ENCODE measurements at places on chromosomes 13 and 19.

DNA sequence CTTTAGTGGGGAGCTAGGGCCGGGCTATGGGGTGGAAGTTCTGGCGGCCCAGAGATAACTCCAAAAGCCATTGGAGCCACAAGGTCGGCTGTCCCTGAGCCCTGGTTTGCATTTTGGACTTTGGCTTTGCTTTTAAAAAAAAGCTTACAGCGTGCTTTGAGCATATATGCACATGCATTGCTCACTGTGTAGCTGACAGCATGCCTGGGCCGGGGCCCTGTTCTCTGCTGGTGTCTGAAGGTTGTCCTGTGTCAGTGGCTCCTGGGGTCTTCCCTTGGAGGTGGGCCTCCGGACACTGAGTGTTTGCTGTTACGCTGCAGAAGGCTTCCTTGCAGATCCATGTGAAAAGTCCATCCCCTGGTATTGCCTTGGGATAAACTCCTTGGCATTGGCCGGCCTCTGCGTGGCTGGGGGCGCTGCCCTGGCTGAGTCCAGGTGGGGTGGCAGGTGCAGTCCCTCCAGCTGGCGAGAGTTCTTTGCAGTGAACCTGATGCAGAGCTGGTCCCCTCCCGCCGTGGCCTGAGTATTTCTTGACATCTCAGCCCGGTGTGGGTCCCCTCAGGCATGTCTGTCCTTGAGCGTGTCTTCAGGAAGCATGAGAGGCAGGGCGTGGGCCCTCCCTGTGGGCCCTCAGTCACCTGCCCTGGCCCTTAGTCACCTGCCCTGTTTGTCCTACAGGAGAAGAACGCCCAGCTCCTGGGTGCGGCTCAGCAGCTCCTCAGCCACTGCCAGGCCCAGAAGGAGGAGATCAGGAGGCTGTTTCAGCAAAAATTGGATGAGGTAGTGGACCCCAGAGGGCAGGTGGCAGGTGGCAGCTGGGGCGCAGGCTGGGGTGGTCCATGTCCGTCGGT is 23.0 kb downstream of the PLEKHJ1 start:
- peaks cover 7% of the 10 kb centered on the region for H3K36me3 ChIP-seq
- H3K4me3 ChIP-seq = no peak overlapping the region
- no peak for DNase-seq
- H3K4me1 ChIP-seq = no peaks in the 10 kb centered on the region

DNA sequence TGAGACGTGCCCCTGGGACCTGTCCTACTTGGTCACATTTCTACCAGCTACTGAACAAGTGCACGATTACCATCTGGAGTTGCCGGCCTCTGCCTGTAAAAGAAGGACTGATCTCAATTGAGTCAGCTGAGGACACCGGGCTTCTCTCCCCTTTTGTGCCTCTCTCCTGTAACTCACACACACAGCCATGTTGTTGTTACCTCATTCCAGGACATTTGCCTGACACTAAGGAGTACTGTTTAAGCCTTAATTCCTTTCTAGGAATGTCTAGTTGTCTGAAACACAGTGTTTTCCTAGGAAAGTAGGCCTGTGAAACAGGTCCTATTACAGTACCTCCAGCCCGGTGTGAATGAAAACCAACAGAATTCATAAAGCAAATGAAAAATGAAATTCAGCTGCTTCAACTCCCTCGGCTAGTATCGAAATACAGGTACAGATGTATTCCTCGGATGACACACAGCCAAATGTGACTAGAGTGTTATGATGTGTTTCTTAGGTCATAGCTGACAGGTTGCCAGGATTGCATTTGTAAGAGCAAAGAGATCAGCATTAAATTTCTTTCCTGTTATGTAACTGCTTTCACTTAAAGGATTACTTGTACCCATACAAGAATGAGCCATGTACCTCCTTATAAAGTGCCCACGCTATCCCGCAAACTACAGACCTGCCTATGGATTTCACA is 152.0 kb upstream of the IRS2 start:
- no peaks in the 10 kb centered on the region for H3K27me3 ChIP-seq
- H3K36me3 ChIP-seq = no peaks in the 10 kb centered on the region
- no peaks in the 10 kb centered on the region for H3K4me1 ChIP-seq

- H3K4me1 ChIP-seq = peaks cover 25% of the 10 kb centered on the region
- DNase-seq = peak; percentile 51
- H3K27me3 ChIP-seq = no peaks in the 10 kb centered on the region
- peak within 1 kb of the TSS; percentile 33 for H3K4me3 ChIP-seq
- no peak within 1 kb of the TSS for H3K27ac ChIP-seq
These were observed at the start of gene TMIGD2 for GRCh38 chr19:4302243-4302640. Gene TMIGD2, minus strand, starts transcription at chr19:4302389. Its CDS starts 4 bp downstream, at chr19:4302385.

DNA sequence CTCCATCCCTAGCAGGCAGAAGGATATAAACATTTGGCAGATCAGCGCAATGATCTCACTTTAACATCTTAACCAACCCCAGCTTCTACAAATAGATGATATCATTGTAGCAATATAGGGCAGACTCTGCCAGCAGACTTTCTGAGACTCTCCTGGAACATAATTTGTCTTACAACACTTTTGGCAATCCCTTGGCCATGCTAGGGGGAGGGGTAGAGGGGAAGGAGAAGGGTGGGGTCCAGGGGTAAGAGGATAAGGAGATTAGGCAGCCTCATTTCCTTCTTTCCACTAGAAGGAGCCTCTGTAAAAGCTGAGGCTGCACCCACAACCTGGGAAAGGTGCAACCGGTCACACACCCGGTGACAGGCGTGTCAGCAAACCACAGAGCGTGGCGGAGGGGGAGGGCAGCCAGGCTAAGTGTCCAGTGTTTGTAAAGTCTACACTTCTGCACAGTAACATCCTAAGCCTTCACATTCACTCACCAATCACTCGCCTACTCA is 8.7 kb upstream of the UBAC2 start:
- H3K27ac ChIP-seq = no peak overlapping the region
- peaks cover 5% of the 10 kb centered on the region for H3K4me1 ChIP-seq
- no peaks in the 10 kb centered on the region for H3K27me3 ChIP-seq
- H3K36me3 ChIP-seq = no peaks in the 10 kb centered on the region

- no peaks in the 10 kb centered on the region for H3K36me3 ChIP-seq
- no peaks in the 10 kb centered on the region for H3K27me3 ChIP-seq
- DNase-seq = no peak
- no peak overlapping the region for H3K27ac ChIP-seq
- H3K4me1 ChIP-seq = no peaks in the 10 kb centered on the region
These were observed 162.9 kb downstream of the USP12 start for GRCh38 chr13:27008733-27009132.
